ENCODE measurements at places on chromosomes 16 and 17. TPM values are rescaled to one million over a fixed set of nuclear protein-coding genes. Genes with fewer than 3 reads are reported as not detected.

Gene SCIMP
- total RNA-seq, result 0.80 TPM

DNA sequence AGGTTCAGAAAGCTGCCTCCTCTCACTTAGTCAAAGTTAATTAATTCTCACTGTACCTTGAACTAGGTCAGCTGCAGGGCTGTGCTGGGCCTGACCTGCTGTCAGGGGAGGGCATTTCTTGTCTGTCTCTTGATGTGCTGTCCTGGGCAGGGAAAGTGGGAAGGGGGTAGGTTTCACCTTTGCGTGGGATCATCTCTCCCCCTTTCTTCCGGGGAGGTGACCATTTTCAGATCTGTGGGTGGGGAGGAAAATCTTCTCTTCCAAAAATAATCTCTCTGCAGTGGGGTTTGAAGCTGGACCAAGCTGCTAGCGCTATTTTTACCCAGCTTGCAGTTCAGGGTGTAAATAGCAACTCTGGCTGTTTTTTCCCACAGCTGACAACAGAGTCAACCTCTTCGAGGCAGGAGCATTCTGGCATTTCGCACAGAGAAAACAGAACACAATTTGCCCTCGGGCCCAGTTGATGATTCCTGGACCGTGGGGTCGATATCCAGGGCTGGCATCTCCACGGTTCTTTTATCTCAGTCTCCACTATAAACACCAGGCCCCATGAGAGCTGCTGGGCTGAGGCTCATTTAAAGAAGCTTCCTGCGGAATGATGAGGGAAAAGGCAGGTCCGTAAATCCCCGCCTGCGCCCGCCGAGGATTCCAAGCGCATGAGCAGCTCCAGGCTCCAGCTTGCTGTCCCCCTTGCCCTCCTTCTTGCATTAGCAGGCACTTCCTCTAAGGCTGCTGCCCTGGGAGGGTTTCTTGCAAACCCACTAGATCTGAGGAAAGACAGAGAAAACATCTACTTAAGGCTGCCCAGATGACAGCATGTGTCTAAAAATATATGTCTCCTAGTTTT, 93.9 kb downstream of the YPEL2 start:
- peak overlapping the region; percentile 60 for H3K27ac ChIP-seq
- no peak for DNase-seq
- no peaks in the 10 kb centered on the region for H3K4me1 ChIP-seq
- H3K27me3 ChIP-seq, result no peaks in the 10 kb centered on the region
- H3K36me3 ChIP-seq, result no peaks in the 10 kb centered on the region

DNA sequence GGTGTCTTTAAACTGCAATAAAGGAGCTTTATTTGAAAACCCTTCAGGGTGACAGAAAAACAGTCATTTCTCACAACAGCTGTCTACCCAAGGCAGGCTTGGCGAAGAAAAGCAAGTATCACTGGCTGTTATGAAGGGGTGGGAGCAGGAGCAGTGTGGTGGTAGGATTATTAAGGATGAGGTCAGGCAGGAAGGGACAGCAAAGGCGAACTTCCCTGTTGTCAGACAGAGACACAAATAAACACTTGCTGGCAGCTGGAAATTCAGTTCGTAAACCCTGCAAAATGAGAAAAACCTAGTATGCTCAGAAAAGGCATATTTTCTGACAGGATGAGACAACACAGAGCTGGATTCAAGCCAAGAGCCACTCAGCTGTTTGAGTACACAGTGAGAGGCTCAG, 416.3 kb upstream of the CDH5 start:
- no peaks in the 10 kb centered on the region for H3K27me3 ChIP-seq
- no peak overlapping the region for H3K27ac ChIP-seq
- H3K4me1 ChIP-seq, result no peaks in the 10 kb centered on the region
- no peak overlapping the region for H3K4me3 ChIP-seq
- no peak for DNase-seq
- H3K36me3 ChIP-seq, result no peaks in the 10 kb centered on the region

DNA sequence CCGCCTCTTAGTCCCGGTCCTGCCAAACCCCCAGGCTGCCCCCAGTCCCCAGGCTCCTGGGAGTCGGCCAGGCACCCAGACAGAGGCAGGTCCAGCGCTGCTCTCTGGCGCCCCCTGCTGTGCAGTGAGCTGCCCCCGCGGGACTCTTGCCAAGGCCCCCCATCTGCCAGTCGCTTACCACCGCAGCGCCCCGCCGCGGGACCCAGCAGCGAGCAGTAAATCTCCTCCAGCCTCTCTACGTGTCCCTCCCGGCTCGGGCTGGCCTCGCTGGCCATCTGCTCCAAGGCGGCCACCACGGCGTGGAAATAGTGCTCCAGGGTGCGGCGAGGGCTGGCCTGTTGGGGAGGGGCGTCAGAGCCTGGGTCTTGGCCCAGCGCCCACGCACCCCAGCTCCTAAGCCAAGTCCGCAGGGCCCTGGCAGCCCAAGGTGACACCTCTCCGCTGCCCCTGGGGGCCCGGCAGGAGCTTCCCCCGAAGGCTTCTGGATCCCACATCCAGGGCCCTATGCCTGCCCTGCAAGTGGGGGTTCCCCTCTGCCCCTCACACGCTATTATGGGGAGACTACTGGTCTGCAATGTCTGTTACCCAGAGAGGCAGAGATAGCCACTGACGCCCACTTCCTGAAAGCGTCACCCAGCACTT, 33.7 kb upstream of the MFSD6L start:
- DNase-seq, result no peak
- H3K36me3 ChIP-seq, result no peaks in the 10 kb centered on the region
- no peak overlapping the region for H3K27ac ChIP-seq
- H3K4me3 ChIP-seq, result no peak overlapping the region
- no peaks in the 10 kb centered on the region for H3K27me3 ChIP-seq

Gene ZNF750
- 3.9 TPM for total RNA-seq

Gene ALOX15
- total RNA-seq, result 1.6 TPM

DNA sequence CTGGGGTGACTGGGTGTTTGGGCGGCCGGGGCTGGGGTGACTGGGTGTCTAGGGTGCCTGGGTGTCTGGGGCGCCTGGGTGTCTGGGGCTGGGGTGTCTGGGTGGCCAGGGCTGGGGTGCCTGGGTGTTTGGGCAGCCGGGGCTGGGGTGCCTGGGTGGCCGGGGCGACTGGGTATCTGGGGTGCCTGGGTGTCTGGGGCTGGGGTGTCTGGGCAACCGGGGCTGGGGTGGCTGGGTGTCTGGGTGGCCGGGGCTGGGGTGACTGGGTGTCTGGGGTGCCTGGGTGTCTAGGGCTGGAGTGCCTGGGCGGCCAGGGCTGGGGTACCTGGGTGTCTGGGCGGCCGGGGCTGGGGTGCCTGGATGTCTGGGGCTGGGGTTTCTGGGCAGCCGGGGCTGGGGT, 13.4 kb upstream of the APRT start:
- DNase-seq, result no peak
- H3K27me3 ChIP-seq, result no peaks in the 10 kb centered on the region
- H3K27ac ChIP-seq, result no peak overlapping the region

Gene SYT17
- total RNA-seq, result 0.38 TPM

Gene CHST5
- not detected for total RNA-seq

DNA sequence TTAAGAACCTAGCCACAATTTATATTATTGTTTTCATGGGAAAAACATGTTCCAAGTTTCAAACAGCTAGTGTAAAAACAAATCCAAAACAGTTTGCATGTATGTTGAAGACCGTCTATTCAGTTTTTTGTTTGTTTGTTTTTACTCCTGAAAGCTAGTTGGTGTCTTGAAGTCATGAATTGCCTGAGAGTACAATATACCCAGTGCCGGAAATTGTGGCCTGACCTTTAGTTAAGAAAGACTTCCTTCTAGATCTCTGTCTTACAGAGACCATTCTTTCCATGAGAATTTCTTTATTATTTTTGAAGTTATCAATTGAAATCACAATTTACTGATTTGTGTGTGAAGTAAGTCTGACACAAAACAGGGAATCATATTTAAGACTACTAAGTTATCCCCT, 474.8 kb downstream of the KCNJ2 start:
- no peaks in the 10 kb centered on the region for H3K4me1 ChIP-seq
- no peak overlapping the region for H3K27ac ChIP-seq
- DNase-seq, result peak; percentile 19

Gene TLCD2
- total RNA-seq, result 0.24 TPM

DNA sequence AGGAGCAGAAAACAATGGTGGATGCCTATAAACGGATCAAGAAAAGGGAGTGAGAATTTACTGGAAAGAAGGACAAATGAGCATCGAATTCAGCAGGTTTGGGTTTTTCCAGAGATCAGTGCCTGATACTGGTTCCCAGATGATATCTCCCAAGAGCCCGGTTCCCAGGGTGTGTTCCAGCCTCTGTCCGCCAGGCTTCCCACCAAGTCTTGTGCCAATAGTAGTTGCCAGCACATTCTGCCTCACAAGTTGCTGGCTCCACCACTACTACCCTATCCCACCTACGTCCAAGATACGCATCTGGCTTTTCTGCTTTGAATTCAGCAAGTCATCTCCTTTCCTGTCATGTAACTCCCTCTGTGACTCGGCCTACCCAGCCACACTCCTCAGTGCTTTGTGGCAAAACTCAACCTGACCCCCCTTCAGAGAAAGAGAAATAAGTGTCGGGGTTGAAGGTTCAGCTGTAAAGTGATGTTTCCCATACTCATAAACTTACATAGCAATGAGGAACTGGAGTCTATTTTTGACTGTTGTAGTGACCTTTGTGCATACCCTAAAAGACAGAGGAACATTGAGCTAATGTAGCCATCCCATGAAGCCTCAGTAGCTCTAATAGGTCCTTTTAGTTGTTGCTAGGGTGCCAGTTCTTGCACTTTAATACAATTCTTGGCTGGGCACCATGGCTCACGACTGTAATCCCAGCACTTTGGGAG, 277.0 kb downstream of the IRX3 start:
- H3K4me1 ChIP-seq, result no peaks in the 10 kb centered on the region
- H3K27ac ChIP-seq, result no peak overlapping the region
- no peaks in the 10 kb centered on the region for H3K27me3 ChIP-seq
- no peak overlapping the region for H3K4me3 ChIP-seq

Gene PLD2
- 14.5 TPM for total RNA-seq

DNA sequence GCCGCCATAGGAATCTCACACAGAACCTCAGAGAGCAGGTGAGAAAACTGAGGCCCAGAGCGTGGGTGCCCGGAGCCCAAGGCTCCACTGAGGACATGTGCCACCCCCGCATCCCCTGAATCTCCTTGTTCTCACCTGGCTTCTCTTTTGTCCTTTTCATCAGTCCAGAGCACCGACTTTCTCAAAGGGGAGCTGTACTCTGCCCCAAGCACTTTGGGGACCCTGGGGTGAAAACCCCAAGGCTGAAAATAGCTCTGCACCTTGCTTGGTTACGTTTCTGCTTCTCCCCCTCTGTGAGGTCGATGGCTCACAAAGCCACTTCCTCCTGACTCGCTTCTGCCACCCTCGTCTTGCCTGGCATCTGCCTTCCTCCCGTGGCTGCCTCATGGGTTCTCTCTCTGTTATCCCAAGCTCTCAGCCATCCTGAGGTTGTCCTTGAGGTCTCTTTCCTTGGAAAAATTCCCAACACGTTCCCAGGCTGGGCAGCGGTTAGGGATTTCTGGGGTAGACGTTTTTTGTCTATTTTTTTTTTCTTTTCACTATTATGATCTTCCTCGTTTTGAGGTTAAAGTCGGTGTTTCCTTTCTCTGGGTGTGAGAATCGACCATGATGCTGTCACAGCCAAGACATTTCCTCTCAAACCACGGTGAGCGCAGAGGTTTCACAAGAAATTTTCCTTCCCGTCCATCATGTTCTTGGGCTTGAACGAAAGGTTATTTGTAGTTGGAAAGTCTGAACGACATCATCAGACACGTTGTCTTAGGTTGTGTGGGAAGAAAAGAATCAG, 37.2 kb downstream of the IRF8 start:
- peaks cover 10% of the 10 kb centered on the region for H3K4me1 ChIP-seq
- peak overlapping the region; percentile 79 for H3K27ac ChIP-seq
- no peaks in the 10 kb centered on the region for H3K27me3 ChIP-seq
- peak; percentile 69 for DNase-seq
- no peaks in the 10 kb centered on the region for H3K36me3 ChIP-seq

DNA sequence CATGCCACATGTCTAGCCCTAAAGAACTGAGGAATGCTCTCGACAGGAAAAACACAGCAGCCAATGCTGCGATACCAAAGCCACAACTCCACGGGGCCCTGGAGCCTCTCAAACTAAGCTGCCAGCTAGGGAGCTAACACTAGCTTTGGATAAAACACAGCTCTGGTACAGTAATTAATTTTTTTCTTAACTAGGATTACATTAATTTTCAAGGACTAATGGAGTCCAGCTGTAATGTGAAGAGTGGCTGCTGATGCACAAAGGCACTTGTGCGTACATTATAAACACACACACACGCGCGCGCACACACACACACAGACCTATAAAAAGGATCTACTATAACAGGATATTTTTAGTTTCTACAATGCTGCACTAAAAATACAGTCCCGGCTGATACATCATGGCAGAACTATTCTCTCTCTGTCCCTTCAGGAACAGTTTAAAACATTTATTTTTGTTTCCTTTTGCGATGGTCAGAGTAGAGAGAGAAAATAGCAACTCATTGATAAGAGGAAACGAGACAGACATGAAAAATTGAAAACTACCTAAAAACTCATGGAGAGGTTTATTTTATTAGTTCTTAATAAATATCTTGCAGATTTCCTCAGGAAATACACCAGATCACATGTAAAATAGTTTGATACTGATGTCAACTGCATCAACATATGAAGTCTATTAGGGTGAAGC, 88.5 kb downstream of the SMG6 start:
- peaks cover 42% of the 10 kb centered on the region for H3K4me1 ChIP-seq
- H3K27ac ChIP-seq, result peak overlapping the region; percentile 95
- peaks cover 9% of the 10 kb centered on the region for H3K36me3 ChIP-seq
- H3K4me3 ChIP-seq, result peak overlapping the region; percentile 3
- DNase-seq, result no peak
- H3K27me3 ChIP-seq, result no peaks in the 10 kb centered on the region

GRCh38 chr17:30224419-30224960, 11.0 kb downstream of the SLC6A4 start:
- no peaks in the 10 kb centered on the region for H3K36me3 ChIP-seq
- H3K27ac ChIP-seq, result no peak overlapping the region

- no peak overlapping the region for H3K4me3 ChIP-seq
- H3K4me1 ChIP-seq, result peaks cover 26% of the 10 kb centered on the region
- H3K27ac ChIP-seq, result peak overlapping the region; percentile 9
- DNase-seq, result peak; percentile 70
- no peaks in the 10 kb centered on the region for H3K36me3 ChIP-seq
Measured at GRCh38 chr16:85735225-85735635, 15.7 kb downstream of the C16orf74 start.

Gene HSPB9
- 0.05 TPM for total RNA-seq

GRCh38 chr17:10051112-10051511, 146.0 kb upstream of the RCVRN start:
- H3K4me1 ChIP-seq, result peaks cover 23% of the 10 kb centered on the region
- DNase-seq, result no peak
- no peaks in the 10 kb centered on the region for H3K27me3 ChIP-seq
- no peaks in the 10 kb centered on the region for H3K36me3 ChIP-seq

Gene CDR2L
- total RNA-seq, result 0.57 TPM

Data from thymus (tissue), 14 donors.